ENCODE measurements at places on chromosomes 2 and 18. TPM values are rescaled to one million over a fixed set of nuclear protein-coding genes. Genes with fewer than 3 reads are reported as not detected.

Gene MOGAT1
- total RNA-seq, result not detected

Gene PRKAG3
- total RNA-seq, result not detected

Gene IGFBP2
- 129 TPM for total RNA-seq

Gene PAIP2B
- total RNA-seq, result 18.5 TPM

Gene TSPYL6
- not detected for total RNA-seq

Gene CPS1
- total RNA-seq, result 2.9 TPM

- H3K27ac ChIP-seq, result peak overlapping the region; percentile 89
- H3K4me3 ChIP-seq, result no peak overlapping the region
- DNase-seq, result no peak
These were observed 1.2 kb downstream of the BABAM2 start for GRCh38 chr2:27891673-27892105.

- no peaks in the 10 kb centered on the region for H3K27me3 ChIP-seq
- H3K4me1 ChIP-seq, result no peaks in the 10 kb centered on the region
- no peak overlapping the region for H3K4me3 ChIP-seq
- H3K36me3 ChIP-seq, result no peaks in the 10 kb centered on the region
These were observed 251.3 kb upstream of the ETAA1 start for GRCh38 chr2:67145851-67146250.

DNA sequence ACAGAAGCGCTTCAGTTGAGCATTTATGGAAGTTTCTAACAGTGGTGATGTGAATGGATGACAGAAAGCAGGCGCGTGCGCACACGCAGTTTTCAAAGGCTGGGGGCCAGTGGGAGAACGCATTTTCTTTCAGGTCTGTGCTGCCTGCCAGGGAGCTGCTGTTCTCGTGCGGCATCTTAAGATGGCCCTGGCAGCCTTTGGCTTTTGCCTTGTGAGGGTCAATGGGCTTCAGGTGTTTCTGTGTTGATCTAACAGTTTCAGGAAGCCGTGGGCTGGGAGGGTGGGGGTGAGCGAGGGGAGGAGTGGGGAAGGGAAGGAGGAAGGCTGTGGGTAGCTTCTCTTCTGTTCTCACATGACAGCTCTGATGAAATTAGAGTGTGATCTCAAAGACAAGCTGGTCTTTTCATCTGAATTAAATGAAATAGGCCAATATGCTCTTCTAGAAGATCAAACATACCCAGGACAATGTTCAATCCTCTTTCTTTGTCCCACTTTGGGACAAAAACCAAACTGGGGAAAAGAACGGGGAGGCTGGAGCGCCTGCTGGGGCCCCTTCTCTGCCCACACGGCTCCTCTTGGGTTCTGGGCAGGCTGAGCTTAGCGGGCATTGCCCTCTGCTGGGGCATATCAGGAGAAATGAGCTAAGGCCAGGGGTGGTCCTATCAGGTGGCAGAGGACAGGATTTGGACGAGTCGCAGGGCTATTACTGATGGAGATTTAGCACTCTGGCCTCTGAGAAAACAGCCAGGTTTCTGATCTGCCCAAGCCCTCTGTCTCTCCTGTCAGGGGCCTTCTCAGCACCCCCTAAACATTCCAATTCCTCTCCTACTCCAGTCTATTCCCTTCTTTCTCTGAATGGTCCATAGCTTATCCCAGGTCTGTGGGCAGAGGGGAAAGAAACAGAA lies 126.2 kb upstream of the LGALSL start:
- DNase-seq, result no peak
- H3K36me3 ChIP-seq, result no peaks in the 10 kb centered on the region
- H3K27ac ChIP-seq, result no peak overlapping the region
- H3K4me1 ChIP-seq, result peaks cover 8% of the 10 kb centered on the region

- no peaks in the 10 kb centered on the region for H3K36me3 ChIP-seq
- no peak overlapping the region for H3K27ac ChIP-seq
- peaks cover 6% of the 10 kb centered on the region for H3K4me1 ChIP-seq
- H3K4me3 ChIP-seq, result no peak overlapping the region
These were observed 115.4 kb upstream of the PKDCC start for GRCh38 chr2:41932241-41933045.

DNA sequence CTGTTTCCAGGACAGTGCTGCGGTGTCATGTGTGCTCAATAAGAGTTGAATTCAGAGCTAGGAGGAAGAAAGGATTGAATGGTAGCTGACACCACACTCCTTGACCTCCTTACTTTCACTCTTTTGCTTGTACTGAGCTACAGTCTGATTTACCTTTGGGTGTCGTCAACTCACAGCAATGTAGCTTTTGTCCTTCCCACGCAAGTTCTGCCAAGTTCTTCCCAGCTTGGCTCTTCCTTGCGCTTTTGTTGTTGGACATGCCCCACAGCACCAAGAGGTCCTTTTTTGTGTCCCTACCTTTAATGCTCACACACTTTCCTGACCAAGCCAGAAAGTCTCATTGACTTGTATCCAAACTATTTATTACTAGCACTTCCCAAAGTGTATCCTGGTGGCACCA lies 38.3 kb upstream of the ITGB6 start:
- H3K4me1 ChIP-seq, result peaks cover 21% of the 10 kb centered on the region
- H3K27me3 ChIP-seq, result no peaks in the 10 kb centered on the region
- no peak overlapping the region for H3K27ac ChIP-seq
- H3K4me3 ChIP-seq, result no peak overlapping the region
- no peaks in the 10 kb centered on the region for H3K36me3 ChIP-seq

GRCh38 chr18:22844190-22844589 lies 88.9 kb upstream of the RBBP8 start:
- no peaks in the 10 kb centered on the region for H3K36me3 ChIP-seq
- no peak for DNase-seq
- no peak overlapping the region for H3K4me3 ChIP-seq
- no peaks in the 10 kb centered on the region for H3K27me3 ChIP-seq
- no peak overlapping the region for H3K27ac ChIP-seq

- H3K27me3 ChIP-seq, result no peaks in the 10 kb centered on the region
- no peaks in the 10 kb centered on the region for H3K36me3 ChIP-seq
- H3K27ac ChIP-seq, result no peak overlapping the region
- H3K4me1 ChIP-seq, result peaks cover 5% of the 10 kb centered on the region
These were observed 48.3 kb downstream of the ALPK2 start for GRCh38 chr18:58580623-58581022.

GRCh38 chr18:78894033-78894305 lies 85.6 kb upstream of the SALL3 start:
- H3K4me3 ChIP-seq, result no peak overlapping the region
- no peak overlapping the region for H3K27ac ChIP-seq
- DNase-seq, result no peak
- no peaks in the 10 kb centered on the region for H3K36me3 ChIP-seq

DNA sequence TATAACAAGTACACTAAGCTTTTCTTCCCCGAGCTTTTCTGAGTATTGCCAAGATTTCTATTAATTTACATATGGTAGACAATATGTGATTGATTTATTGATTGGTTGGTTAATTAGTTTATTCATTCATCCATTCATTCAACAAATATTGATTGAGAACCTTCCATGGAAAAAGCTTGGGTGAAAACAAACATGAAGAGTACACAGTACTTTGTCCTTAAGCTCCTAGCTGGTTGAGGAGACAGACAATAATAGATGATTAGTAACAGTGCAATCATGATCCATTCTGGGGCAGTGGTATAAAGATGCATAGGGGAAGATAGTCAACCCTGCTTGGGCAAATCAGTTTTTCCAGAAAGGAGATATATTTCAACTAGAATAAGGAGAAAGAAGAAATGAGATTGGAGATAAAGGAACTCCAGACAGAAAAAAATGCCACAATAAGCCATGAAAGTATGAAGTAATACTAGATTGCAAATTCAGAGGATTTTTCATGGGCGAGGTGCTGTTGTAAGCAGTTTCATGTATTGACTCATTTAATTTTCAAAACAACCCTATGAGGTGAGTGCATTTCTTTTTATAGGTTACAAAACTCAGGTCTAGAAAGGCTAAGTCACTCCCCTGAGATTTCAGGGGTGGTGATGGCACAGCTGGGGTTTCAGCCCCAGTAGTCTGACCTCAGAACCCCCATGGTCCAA lies 129.5 kb downstream of the RND3 start:
- no peaks in the 10 kb centered on the region for H3K4me1 ChIP-seq
- no peaks in the 10 kb centered on the region for H3K27me3 ChIP-seq
- no peak overlapping the region for H3K4me3 ChIP-seq
- H3K36me3 ChIP-seq, result no peaks in the 10 kb centered on the region

GRCh38 chr18:24293254-24293653 lies 104.4 kb downstream of the OSBPL1A start:
- no peaks in the 10 kb centered on the region for H3K4me1 ChIP-seq
- no peak overlapping the region for H3K27ac ChIP-seq
- no peak overlapping the region for H3K4me3 ChIP-seq
- DNase-seq, result no peak

GRCh38 chr18:46274266-46274665 lies 170.1 kb downstream of the HAUS1 start:
- DNase-seq, result no peak
- H3K36me3 ChIP-seq, result no peaks in the 10 kb centered on the region
- H3K4me3 ChIP-seq, result no peak overlapping the region
- no peaks in the 10 kb centered on the region for H3K4me1 ChIP-seq

GRCh38 chr2:69645031-69645431 lies 1.5 kb upstream of the AAK1 start:
- peaks cover 36% of the 10 kb centered on the region for H3K4me1 ChIP-seq
- no peak for DNase-seq
- H3K27ac ChIP-seq, result peak overlapping the region; percentile 98
- peak overlapping the region; percentile 84 for H3K4me3 ChIP-seq

- H3K27me3 ChIP-seq, result peaks cover 59% of the 10 kb centered on the region
- peaks cover 46% of the 10 kb centered on the region for H3K4me1 ChIP-seq
- H3K27ac ChIP-seq, result no peak overlapping the region
- no peak for DNase-seq
These were observed 4.4 kb downstream of the TBR1 start for GRCh38 chr2:161420406-161421074.

DNA sequence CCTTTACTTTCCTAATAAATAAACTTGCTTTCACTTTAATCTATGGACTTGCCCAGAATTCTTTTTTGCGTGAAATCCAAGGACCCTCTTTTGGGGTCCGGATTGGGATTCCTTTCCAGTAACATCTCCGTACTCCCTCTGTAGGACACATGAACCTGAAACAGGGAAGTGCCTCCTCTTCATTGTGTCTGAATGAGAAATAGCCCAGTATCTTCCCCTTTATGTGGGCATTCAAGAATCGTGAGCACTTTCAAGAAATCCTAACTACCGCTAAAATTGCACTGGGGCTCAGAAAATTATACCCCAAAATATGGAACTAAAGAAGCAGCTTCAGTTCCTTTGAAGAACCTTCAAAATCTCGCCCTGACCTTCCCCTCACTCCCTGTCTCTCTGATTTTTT lies 7.8 kb upstream of the POMC start:
- no peaks in the 10 kb centered on the region for H3K4me1 ChIP-seq
- no peaks in the 10 kb centered on the region for H3K36me3 ChIP-seq
- H3K27me3 ChIP-seq, result no peaks in the 10 kb centered on the region
- no peak overlapping the region for H3K4me3 ChIP-seq
- no peak overlapping the region for H3K27ac ChIP-seq

GRCh38 chr2:177165721-177166711 lies 46.6 kb upstream of the HNRNPA3 start:
- H3K27ac ChIP-seq, result peak overlapping the region; percentile 57
- no peaks in the 10 kb centered on the region for H3K36me3 ChIP-seq
- H3K4me1 ChIP-seq, result peaks cover 27% of the 10 kb centered on the region
- H3K27me3 ChIP-seq, result no peaks in the 10 kb centered on the region
- H3K4me3 ChIP-seq, result no peak overlapping the region
- peak; percentile 17 for DNase-seq

GRCh38 chr2:105770149-105770548 lies 25.4 kb downstream of the NCK2 start:
- H3K27me3 ChIP-seq, result no peaks in the 10 kb centered on the region
- H3K4me3 ChIP-seq, result no peak overlapping the region
- no peak for DNase-seq
- H3K4me1 ChIP-seq, result peaks cover 41% of the 10 kb centered on the region

DNA sequence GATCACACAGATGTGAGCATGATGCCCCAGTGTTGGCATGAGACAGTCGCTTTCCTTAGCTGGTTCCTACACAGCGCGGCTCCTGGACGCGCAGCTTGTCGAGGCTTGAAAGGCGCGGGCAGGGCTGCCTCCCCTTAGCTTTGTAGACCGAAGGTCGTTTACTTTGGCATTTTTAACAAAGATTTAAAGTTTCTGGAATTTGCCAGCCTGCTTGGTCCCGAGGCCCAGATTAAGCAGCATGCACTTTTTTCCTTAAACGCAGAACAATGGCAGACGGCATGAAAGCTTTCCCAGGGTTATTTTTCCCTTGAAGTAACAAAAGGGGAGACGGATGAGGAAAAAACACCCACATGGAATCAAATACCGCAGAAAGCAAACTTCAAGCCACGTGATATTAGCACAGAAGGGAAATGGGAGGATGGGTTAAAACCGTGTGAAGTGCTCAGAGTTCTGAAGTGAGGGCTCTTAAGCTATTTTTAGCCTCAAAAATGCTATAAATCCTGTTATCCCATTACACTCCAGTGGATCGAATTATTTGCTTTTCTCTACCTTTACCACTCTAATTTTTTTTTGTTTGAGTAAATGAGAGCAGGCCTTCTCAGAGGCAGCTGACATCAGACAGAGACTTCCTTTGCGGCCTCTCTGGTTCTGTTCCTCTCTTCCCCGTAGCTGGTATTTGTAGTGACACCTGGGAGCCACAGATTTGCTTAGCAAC lies 55.7 kb downstream of the NPAS2 start:
- peaks cover 46% of the 10 kb centered on the region for H3K4me1 ChIP-seq
- H3K36me3 ChIP-seq, result no peaks in the 10 kb centered on the region
- H3K4me3 ChIP-seq, result no peak overlapping the region
- DNase-seq, result peak; percentile 74

DNA sequence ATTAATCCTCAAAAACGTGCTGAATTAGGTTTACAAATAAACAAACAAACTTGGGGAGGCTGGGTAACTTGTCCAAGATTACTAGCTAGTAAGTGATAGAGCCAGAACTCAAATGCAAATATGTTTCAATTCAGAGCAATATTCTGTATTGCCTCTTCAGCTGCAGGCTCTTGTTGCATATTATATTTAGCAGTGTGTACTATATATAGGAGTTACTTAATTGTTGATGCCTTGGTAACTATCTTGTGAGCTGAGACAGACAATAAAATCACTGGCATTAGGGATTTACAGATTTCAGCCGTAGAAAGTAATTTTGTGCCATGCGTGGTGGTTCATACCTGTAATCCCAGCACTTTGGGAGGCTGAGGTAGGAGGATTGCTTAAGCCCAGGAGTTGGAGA lies 10.2 kb upstream of the ANKRD12 start:
- H3K27ac ChIP-seq, result no peak overlapping the region
- no peaks in the 10 kb centered on the region for H3K36me3 ChIP-seq
- H3K4me3 ChIP-seq, result no peak overlapping the region
- no peaks in the 10 kb centered on the region for H3K4me1 ChIP-seq
- no peak for DNase-seq
